Brain (organoid and tissue), 16 donors: ENCODE measurements at places on chromosomes 1 and 21.

- DNase-seq: peak; percentile 69
Observed at GRCh38 chr1:176206006-176206960, 803 bp downstream of the COP1 start.

DNA sequence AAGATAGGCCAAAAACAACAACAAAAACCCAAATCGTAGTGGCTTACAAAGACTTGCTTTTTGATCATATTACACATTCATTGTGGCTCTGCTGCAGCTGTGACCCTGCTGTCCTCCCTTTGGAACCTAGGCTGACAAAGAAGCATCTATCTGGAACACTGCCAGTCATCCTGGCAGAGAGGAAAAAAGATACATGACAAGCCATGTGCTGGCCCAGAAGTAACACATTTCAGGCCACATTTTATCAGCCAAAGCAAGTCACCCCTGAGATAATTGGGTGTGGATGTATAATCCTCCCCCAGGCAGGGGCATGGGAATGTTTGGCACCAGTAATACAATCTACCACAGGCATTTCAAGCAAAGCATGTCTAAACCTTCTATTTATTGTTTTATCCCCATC lies 37.2 kb upstream of the AGO1 start:
- peak; percentile 24 for DNase-seq

DNA sequence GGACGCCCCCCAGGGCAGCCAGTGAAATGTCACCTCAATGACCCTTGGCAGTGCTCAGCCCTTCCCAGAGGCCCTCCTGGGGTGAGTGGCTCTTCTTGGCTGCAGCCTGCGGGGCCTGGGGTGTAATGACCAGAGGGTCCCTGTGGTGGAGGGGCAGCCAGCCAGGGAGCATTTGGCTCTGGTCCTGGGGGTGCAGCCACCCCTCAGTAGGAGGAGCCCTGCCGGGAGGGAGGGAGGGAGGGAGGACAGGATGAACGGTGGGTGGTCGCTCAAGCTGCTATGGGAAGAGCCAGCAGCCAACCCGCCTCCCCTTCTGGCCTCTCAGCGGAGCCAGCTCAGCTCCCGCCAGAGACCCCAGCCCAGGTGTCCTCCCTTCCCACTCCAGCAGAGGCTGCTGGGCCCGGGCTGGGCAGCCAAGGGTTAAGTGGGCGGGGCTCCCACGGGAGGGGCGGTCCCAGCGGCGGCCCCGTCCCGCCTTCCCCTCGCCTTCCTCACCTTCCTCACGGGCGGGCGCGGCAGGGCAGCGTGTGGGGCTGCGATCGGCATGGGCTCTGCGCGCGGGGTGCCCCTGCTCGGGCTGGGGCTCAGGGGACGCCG lies 9.0 kb upstream of the PLCH2 start:
- DNase-seq: peak; percentile 43

GRCh38 chr1:7520496-7520895 lies 250.6 kb upstream of the VAMP3 start:
- no peak for DNase-seq

DNA sequence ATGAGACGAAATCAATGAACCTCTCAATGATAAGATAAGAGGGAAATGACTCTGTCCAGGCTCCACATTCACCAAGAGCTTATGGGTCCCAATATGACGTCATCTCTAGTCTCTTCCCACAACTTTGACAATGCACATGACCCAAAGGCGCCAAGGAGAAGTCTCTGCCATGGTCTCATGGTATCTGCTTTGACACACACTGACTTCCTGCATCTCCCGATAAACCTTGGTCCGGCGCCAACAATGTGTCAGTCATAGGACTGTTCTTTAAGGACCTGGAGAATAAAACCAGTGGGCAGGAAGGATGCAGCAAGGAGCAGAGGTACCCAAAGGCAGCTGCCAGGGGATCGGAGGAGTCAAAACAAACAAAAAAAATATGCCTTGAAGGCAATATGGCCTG lies 46.9 kb upstream of the TMEM51 start:
- DNase-seq: no peak

GRCh38 chr1:152996633-152997400 lies 4.7 kb upstream of the SPRR3 start:
- peak; percentile 92 for DNase-seq

GRCh38 chr1:91402023-91402422 lies 2.6 kb downstream of the HFM1 start:
- peak; percentile 49 for DNase-seq

DNA sequence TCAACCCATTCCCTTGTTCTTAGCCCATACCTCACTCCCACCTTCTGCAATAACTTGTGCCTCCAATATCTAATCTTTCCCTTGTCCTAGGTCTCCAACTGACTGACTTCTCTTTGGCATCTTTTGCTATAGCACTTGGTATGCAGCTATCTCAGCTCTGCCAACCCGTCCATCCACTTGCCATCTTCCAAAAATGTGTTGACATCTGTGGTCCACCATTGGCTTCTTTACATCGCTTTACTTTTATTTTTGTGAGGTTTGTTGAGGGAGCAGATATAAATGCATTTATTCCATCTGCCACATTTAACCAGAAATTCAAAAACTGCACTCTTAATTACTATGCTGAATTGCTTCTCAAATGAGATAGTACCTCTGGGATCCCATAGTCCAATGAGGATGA lies 24.9 kb upstream of the PSMB2 start:
- peak; percentile 95 for DNase-seq

DNA sequence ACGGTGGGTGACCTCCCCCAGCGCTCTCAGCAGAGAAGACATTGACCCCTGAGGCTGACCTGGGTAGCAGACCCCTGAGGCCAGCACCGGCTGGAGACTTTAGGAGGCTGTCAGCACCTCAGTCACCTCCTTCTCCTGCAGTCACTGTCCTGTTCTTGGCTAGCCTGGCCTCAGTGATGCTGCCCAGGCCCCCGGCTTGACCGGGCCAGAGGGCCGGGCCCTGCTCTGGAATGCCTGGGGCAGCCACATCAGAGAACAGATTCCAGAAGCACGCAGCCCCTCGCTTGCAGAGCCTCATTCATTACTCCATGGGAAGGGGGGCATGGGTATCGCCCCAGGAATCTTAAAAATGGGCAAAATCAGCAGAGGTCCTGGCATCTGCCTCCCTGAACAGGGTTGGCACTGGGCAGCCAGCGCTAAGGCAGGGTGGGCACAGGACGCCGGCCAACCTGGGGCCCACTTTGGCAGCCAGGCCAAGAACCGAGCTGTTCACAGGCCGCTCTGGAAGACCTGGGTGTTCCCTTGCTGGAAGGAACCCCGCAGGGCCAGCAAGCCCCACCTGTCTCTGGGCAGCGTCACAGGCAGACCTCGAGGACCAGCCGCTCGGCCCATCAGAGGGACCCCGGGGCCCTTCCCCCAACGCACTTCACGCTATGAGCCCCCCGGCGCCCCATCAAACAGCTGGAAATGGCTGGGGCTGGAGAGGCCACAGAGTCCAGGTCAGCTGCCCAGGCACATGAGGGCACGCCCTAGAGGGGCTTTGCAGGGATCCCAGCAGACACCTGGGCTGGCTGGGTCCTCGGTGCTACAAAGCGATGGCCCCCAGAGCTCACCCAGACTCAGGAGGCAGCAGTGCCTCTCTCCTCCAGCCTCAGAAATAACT lies 45.1 kb downstream of the MEGF6 start:
- no peak for DNase-seq

GRCh38 chr1:248853663-248854375 lies 5.1 kb downstream of the ZNF692 start:
- DNase-seq: no peak

DNA sequence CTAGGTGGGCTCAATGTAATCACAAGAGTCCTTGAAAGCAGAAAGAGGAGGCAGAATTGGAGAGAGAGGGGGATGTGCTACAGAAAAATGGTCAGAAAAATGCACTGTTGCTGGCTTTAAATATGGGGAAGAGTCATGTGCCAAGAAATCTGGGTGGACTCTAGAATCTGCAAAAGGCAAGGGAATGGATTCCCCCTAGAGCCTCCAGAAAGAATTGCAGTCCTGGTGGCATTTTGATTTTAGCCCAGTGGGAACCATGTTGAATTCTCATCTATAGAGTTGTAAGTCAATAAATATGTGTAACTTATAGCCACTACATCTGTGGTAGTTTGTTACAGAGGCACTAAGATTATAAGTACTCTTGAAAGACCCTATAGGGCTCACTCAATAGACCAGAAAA lies 210.3 kb downstream of the ASTN1 start:
- no peak for DNase-seq

GRCh38 chr1:157201767-157202166 lies 63.6 kb upstream of the ETV3 start:
- DNase-seq: no peak

DNA sequence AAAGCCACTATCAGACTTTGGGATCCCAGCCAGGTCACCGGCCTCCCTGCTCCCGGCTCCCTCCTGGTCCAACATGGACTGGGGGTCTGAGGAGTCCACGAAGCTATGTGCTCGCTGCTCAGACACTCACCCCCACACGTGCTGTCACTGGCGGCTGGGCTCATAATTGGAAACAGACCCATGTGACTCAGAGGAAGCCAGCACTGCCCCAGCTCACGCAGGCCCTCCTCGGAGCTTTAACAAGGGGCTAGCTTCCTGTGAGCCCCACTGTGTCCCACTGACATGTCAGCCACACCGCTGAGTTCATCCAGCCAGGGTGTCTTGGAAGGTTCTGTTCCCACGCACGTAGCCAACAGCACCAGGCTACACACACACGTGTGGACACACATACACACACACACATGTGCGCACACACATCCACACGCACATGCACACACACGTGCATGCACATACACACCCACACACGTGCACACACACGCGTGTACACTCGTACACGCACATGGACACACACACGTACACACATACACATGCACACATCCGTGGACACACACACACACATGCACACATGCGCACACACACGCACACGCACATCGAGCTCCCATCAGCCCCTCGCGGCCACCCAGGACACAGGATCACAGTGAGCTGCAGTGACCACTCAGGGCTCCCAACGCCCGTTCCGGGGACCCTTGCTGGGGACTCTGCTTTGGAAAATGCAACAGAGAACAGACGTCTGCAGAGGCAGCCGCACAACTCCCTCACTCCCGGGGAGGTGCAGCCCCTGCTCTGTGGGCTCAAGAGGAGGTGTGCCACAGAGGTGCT lies 18.4 kb upstream of the COL6A2 start:
- no peak for DNase-seq

- DNase-seq: peak; percentile 36
Observed at GRCh38 chr21:21051109-21052055, 53.2 kb downstream of the NCAM2 start.

DNA sequence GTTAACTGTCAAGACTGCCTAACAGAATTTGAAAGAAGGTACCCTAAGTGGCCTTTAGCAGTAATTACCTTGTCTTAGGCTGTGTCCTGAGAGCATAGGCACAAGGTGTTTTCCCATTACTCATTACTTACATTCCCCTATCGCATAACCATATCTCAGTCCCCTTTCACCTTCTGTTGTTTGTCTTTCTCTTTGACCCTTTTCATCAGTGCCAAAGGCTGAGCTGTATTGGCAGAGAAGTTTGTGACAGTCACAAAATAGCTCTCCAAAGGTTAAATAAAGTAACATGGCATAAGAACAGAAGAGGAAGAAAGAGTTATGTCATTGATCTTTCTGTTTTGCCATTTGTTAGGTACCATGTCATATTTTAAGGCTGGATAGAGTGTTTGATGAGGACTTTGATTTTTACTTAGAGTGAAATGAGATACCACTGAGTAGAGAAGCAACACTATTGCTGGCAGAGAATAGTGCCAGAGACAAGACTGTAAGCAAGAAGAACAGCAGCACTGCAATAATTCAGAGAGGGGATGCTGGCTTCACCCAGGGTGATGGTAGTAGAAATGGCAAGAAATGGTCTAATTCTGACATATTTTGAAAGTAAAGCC lies 497.8 kb downstream of the TTLL7 start:
- DNase-seq: peak; percentile 29

DNA sequence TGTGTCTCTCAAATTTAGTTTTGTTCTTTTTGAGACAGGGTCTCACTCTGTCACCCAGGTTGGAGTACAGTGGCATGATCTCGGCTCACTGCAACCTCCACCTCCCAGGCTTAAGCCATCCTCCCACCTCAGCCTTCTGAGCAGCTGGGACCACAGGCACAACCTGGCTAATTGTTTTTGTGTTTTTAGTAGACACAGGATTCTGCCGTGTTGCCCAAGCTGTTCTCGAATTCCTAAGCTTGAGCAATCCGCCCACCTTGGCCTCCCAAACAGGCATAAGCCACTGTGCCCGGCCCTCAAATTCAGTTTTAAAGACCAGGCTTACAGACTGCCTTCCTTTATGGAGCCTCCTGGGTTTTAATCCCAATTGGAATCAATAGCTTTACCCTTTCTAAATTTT lies 83.7 kb upstream of the SELENON start:
- no peak for DNase-seq

DNA sequence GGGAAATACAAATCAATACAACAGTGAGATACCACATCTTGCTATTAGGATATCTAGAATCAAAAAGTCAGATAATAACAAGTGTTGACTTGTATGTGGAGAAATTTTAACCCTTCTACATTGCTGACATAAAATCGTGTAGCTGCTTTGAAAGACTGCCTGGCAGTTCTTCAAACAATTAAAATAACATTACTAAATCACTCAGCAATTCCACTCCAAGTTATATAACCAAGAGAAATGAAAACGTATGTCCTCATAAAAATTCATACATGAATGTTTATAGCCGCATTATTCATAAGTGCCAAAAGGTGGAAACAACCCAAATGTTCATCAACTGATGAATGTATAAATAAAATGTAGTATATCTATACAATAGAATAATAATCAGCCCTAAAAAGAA lies 164.6 kb downstream of the RASAL2 start:
- DNase-seq: peak; percentile 25

GRCh38 chr1:230232371-230232771 lies 165.3 kb downstream of the GALNT2 start:
- peak; percentile 55 for DNase-seq

- no peak for DNase-seq
Observed at GRCh38 chr1:1092149-1092855, 18.2 kb upstream of the RNF223 start.
